CD14-positive monocyte (primary cell): ENCODE measurements at places on chromosomes 16 and 17. TPM values are rescaled to one million over a fixed set of nuclear protein-coding genes. Genes with fewer than 3 reads are reported as not detected.

KRT36 gene
- 0.24 TPM for polyA plus RNA-seq

AMZ2 gene
- polyA plus RNA-seq = 18.9 and 34.0 TPM in 2 replicates

TM4SF5 gene
- polyA plus RNA-seq = not detected

DPEP3 gene
- polyA plus RNA-seq = 1.3 and 1.8 TPM in 2 replicates

SLC38A8 gene
- not detected for polyA plus RNA-seq

SKAP1 gene
- polyA plus RNA-seq = 1.0 TPM

STH gene
- not detected for polyA plus RNA-seq

ZNF276 gene
- 3.2 TPM for polyA plus RNA-seq

EVI2A gene
- 58.9 and 121 TPM in 2 replicates for polyA plus RNA-seq

ACSM2B gene
- not detected for polyA plus RNA-seq

SLC12A4 gene
- polyA plus RNA-seq = 57.2 and 64.1 TPM in 2 replicates

ACSM2A gene
- not detected for polyA plus RNA-seq

PRM2 gene
- polyA plus RNA-seq = not detected in 2 replicates

AXIN2 gene
- polyA plus RNA-seq = 0.10 TPM
